ENCODE measurements at places on chromosomes 5 and 9.

DNA sequence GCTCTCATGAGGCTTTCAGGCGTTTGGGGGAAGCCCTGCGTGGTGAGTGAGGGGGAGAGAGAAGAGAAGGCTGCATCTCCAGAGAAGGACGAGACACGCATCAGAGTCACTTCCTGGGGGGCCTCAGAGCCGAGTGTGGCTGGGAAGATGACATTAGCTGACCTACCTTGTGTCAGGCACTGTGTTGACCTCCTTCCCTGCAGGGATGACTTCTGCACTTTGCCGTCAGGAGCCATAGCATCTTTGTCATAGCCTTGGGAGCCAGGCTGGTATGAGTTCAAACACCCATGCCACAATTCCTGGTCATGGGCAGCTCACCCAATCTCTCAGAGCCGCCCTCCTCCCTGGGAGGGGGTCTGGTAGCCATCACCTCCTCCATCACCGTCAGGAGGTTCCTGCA is 17.3 kb downstream of the NEURL1B start:
- no peak for DNase-seq

DNA sequence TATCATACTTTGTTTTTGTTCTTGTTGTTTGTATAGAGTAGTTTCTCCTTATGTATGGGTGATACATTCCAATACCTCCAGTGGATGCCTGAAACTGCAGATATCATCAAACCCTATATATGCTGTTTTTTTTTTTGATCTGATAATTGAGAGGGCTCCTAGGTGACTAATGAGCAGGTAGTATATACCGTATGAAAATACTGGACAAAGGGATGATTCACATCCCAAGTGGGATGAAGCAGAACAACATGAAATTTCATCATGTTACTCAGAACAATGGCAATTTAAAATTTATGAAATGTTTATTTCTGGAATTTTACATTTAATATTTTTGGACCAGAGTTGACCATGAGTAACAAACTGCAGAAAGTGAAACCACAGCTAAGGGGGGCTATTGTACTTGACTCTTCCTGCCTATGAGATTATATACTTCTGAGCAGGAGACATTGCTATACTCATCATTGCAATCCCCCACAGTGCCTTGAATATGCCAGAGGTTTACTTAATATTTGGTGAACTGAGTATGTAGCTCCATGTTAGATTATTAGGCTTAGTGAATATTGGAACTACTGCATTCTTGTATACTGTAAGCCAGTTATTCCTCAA is 258.7 kb upstream of the FBXL7 start:
- no peak for DNase-seq

- DNase-seq: no peak
These were observed 77.0 kb upstream of the SMIM32 start for GRCh38 chr5:136269973-136270372.

DNA sequence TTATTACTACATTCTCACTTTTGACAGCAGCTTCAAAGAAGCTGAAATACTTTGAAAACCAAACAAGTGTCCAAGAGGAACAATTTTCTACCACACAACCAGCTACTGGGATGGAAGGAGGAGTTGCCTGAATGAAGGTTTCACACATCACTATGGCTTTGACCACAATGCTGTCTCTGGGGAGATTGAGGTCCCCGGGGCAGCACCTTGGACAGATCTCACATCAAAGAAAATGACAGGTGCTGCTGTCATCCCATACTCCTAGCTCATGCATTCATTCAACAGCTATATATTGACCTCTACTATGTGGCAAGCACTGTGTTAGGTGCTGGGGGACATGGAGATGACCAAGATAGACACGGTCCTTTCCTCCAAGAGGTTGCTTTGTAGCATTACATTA is 233.2 kb upstream of the RASEF start:
- DNase-seq: no peak

- no peak for DNase-seq
These were observed 43.4 kb upstream of the BICD2 start for GRCh38 chr9:92807757-92808725.

DNA sequence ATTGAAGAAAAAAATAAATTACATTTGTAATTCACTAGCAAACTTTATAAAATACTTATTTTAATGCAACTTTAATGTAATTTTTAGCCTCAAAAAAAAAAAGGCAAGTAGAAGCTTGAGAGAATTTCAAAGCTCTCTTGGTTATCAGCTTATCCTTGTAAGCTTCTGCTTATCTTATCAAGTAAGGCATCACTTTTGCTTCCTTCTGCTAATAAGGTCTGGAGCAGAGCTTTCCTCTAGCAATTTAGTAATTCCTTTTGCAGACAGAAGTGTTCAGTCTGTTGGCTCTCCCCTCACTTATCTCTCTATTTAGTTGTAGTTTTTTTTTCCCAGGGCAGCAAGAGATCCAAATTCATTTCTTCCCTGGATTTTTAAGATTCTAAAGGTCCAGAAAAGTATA is 525.0 kb downstream of the ISL1 start:
- no peak for DNase-seq
